Aorta (tissue), 5 donors: ENCODE measurements at places on chromosomes 11 and 22. TPM values are rescaled to one million over a fixed set of nuclear protein-coding genes. Genes with fewer than 3 reads are reported as not detected.

Gene NCF4
- total RNA-seq, result 42.4 TPM

Gene E2F8
- 0.29 TPM for total RNA-seq

- H3K36me3 ChIP-seq, result no peaks in the 10 kb centered on the region
- peak within 1 kb of the TSS; percentile 3 for H3K27ac ChIP-seq
- peak; percentile 93 for DNase-seq
- H3K27me3 ChIP-seq, result no peaks in the 10 kb centered on the region
Observed at GRCh38 chr11:6926208-6927029, at the start of gene ZNF215. Gene ZNF215 (plus strand): TSS chr11:6926426. CDS start chr11:6932273, 5,847 bp downstream.

GRCh38 chr22:38464992-38465672 lies 2.8 kb upstream of the KDELR3 start:
- DNase-seq, result no peak
- H3K4me3 ChIP-seq, result no peak overlapping the region
- H3K36me3 ChIP-seq, result no peaks in the 10 kb centered on the region
- H3K27me3 ChIP-seq, result no peaks in the 10 kb centered on the region
- no peak overlapping the region for H3K27ac ChIP-seq

DNA sequence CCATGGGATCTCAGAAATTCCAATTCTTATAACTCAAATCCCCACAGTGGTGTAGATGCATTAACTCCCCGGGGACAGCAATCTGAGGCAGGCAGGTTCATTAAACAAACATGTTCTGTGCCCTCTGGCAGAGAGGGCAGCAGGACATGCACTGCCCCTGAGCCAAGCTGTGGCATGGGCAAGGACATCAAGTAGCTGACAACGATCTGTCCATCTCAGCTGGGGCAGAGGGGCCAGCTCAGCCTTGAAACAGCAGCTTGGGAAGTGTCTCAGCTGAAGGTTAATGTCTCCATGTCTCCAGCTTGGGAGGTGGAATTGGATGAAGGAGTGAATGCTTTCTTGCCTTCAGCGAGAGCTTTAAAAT lies 13.6 kb downstream of the TMEM25 start:
- no peaks in the 10 kb centered on the region for H3K4me1 ChIP-seq
- H3K4me3 ChIP-seq, result no peak overlapping the region
- no peak overlapping the region for H3K27ac ChIP-seq
- no peak for DNase-seq
- H3K36me3 ChIP-seq, result peaks cover 3% of the 10 kb centered on the region

DNA sequence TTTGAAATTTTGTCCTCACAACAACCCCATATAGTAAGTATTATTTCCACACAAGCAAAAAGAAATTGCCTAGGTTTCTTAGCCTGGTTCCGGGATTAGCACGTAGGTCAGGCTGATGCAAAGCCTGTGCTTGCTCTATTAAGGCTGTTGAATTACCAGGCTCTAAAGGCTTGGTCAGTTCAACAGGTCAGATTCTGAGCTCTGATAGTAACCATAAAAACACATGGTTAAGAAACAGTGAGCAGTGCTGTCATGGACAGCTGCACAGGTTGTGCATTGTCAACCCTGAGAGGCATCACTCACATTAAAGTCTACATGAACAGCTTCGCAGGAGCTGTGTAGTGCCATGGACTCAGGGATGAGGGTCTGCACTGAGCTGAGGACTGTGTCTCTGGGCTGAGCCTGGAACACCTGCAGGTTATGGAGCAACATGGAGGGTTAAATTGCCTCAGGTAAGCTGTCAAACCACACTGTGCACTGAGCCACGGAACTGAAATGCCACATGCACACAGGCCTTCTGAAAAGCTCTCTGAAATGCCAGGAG lies 98.0 kb downstream of the PIWIL4 start:
- no peaks in the 10 kb centered on the region for H3K4me1 ChIP-seq
- DNase-seq, result no peak
- no peaks in the 10 kb centered on the region for H3K27me3 ChIP-seq
- H3K27ac ChIP-seq, result no peak overlapping the region

DNA sequence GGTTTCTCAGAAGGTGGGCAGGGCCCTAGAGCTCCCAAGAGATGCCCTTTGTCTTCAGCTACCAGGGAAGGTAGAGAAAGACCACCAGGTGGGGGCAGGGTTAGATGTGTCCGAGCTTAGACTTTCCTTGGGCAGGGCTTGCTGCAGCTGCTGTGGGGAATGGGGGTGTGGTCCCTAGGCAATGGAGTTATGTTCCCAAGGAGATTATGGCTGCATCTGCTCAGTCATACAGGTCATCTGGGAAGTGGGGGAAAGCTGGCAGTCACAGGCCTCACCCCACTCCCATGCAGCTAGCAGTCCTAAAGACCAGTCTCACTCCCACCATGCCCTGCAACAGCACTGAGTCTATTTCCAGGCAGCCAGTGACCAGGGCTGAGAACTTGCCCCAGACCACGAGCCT lies 29.5 kb downstream of the MMP27 start:
- no peak overlapping the region for H3K27ac ChIP-seq
- no peak for DNase-seq
- no peak overlapping the region for H3K4me3 ChIP-seq

GRCh38 chr11:18527512-18527911 lies 770 bp upstream of the TSG101 start:
- H3K4me3 ChIP-seq, result peak overlapping the region; percentile 86
- H3K36me3 ChIP-seq, result no peaks in the 10 kb centered on the region
- no peaks in the 10 kb centered on the region for H3K4me1 ChIP-seq
- no peak for DNase-seq
